Activated CD4-positive, CD25-positive, alpha-beta regulatory T cell treated with anti-CD3 and anti-CD28 coated beads, Interleukin-2, amount 50 U/mL, for 24 hours (primary cell): ENCODE measurements at places on chromosomes 3 and 15.

- ATAC-seq = peak; percentile 63
Measured at GRCh38 chr15:31483053-31483985, 156.7 kb downstream of the KLF13 start.

- ATAC-seq = no peak
Measured at GRCh38 chr15:77572186-77572585, 60.5 kb downstream of the LINGO1 start.

GRCh38 chr3:9732080-9732739 is 675 bp downstream of the BRPF1 start:
- ATAC-seq = no peak

- no peak for ATAC-seq
Measured at GRCh38 chr3:40185029-40185695, 124.3 kb upstream of the EIF1B start.

DNA sequence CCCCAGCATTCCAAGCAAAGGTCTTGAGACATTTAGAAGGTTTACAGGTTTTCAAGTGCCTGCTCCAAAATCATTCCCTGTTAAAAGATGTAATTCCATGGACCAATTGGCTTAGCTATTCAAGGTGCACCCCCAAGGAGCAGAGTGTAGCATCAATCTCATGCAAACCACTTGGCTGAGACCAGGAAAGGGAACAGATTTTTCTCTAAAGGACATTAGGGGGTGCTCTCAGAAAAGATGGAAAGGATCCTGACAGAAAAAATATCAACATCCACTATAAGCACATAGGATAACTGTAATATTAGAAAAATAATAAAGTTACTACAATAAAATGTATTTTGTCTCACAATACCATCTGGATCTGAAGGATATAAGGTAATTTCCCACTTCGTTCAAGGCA is 328.0 kb upstream of the CDIN1 start:
- no peak for ATAC-seq

GRCh38 chr15:79675982-79676381 is 220.8 kb downstream of the MTHFS start:
- no peak for ATAC-seq

DNA sequence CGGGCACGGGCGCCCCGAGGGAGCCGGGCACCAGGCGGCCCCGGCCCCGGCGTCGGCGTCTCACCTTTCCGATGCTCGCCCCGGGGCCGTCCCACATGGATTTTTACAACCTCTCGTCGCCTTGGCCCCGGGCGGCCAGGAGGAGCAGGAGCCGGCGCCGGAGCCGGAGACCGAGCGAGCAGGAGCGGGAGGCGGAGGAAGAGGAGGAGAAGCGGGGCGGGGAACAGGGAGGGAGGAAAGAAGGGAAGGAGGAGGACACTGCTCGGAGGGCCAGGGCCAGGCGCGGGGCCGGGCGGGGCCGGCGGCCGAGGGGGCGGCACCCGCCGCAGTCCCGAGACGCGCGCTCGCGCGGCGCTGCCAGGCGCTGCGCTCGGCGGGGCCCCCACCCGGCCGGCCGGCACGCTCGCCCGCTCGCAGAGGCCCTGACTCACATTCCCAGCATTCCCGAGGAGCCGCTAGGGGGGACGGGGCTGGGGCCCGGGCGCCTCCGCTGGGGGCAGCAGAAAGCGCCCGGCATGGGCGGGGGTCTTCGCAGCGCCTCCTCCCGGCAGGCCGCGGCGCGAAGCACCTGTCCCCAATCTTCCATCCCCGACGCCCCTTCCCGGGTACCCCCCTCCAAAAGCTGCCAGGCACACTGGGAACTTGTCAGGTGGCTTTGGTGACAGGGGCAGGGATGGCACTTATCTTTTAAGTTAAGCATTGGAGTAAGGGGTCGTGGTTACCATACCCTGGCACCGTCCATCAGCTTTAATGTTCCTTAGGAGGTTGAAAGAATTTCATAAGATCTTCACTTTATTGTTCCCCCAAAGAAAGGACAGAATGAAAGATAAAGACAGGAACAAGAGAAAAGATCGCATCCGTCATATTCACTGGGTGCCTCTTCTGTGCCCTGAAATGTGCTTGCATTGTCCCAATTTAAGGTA is at the start of gene ERC2:
ERC2 (minus strand) TSS at position 284 of the 923 bp plus-strand sequence.
- no peak for ATAC-seq

DNA sequence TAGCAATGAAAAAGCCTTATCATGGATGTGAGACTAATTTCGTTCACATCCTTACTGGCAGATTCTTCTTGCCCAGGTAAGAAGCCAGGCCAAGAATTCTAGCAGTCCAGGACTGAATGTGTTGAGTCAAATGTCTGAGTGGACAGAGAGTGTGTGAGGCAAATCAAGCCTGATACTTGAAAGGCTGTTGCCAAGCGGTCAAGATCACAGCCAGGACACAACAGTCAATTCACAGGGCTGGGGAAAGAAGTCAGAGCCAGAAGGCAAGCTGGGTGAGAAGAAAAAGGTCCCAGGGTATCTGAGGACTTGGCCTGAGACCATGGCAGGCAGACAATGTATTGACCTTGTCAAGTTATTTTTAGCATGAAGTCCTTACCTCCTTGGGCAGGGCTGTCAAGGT is 301.3 kb downstream of the ZNF385D start:
- no peak for ATAC-seq

- ATAC-seq = no peak
Measured at GRCh38 chr15:97502038-97502437, 458.5 kb upstream of the ARRDC4 start.

GRCh38 chr3:197216169-197216860 is 82.1 kb downstream of the DLG1 start:
- no peak for ATAC-seq
